Memory B cell (primary cell): ENCODE measurements at places on chromosomes 12 and 14.

- no peak for DNase-seq
These were observed 472.9 kb downstream of the NOVA1 start for GRCh38 chr14:26124896-26125438.

- DNase-seq, result no peak
These were observed 526.6 kb upstream of the CCDC196 start for GRCh38 chr14:65959563-65960024.

DNA sequence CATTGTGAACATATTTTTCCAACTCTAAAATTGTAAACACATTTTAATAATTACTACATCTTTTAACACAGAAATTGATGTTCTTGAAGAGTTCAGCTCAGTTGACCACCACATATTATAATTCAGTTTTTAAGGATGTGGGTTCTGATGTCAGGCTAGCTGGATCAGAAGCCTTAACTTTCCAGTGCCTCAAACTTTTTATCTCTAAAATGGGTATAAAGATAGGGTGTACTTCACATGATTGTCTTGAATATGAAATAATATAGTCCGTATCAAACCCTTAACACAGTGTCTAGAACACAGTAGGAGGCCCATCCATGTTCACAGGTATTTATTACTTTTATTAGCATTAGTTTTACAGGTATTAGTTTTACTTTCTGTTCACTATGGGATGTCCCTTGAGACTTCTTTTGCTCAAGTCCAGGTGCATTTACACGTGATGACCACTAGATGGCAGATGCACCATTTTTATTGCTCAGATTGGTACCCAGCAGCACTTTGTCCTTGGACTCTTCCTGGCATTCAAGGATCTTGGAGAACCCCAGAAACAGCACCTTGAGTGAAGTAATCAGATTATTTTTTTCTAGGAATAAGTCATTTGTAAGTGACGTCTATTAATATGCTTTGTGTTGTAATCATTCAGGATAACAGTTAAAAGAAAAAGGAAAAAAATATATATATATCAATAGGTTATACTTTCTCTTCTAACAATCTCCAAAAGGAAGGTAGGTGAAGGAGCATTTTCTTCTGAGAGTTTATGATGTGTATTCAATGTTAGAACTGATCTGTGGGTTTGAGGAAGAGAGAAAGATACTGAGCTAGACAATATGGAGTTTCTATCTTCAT, 580.2 kb downstream of the ETNK1 start:
- peak; percentile 53 for DNase-seq

DNA sequence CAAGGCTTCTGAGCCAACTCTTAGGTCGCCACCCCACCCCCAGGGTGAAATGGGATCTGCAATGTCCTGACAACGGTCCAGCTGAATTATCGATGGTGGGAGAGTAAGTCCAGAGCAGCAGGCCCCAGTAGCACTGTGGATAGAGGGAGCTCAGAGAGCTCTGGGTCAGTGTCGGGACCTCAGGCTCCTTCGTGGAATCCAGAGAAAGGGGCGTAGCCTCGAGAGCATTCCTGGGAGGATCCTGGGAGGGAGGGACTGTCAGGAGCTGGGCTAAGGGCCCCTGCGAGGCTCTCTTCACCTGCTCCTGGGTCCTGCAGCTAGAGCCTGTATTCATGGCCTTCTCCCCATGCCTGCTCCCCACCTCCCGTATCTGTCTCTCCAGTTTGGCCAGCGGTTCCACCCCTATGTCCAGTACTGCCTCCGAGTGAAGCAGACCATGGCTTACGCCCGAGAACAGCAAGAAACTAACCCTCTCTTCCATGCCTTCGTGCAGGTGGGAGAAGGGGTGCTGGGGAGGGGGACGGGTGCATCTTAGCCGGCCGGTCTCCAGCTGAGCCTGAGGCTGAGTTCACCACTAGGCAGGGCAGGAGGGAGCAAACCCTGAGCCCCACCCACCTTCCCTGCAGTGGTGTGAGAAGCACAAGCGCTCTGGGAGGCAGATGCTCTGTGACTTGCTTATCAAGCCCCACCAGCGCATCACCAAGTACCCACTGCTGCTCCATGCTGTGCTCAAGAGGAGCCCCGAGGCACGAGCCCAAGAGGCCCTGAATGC, 6.6 kb downstream of the PLEKHG6 start:
- DNase-seq, result no peak
